ENCODE measurements at places on chromosomes 2 and 18.

DNA sequence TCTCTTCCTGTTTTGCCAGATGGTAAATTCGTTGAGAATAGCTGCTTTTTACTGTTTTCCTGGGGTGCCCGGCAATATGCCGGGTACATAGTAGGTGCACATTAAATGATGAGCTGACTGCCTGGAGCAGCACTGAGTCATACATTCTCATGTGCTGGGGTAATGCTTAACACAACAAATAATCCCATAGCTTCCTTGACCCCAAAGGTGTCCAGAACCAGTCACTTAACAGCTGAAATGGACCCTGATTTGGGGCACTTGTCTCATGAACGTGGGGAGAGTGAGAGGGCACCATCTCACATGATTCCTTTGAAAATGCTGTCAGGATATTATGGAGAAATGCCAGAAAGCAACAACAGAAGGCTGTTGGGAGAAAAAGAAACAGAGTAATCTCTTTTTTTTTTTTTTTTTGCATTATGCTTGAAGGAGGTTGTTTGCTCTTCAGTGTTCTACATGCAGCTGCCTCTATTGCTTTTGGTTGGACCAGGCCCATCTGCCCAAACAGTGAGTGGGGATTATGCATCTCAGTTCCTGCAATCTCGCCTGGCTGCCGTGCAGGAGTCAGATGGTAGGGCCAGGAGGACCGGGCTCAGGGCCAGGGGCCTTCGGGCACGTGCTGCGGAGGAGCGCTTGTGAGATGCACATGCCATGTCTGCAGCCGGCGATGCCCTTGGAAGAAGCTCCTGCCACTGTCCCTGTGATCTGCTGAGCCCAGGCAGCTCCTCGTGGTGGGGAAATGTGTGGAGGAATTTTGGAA, 162.1 kb downstream of the SH3RF3 start:
- no peak for DNase-seq

GRCh38 chr2:226227341-226227740, 572.3 kb downstream of the IRS1 start:
- no peak for DNase-seq

- DNase-seq: no peak
These were observed 142.3 kb upstream of the CDH7 start for GRCh38 chr18:65608471-65608870.

- DNase-seq: no peak
These were observed 341.5 kb upstream of the PKDCC start for GRCh38 chr2:41706286-41706685.

DNA sequence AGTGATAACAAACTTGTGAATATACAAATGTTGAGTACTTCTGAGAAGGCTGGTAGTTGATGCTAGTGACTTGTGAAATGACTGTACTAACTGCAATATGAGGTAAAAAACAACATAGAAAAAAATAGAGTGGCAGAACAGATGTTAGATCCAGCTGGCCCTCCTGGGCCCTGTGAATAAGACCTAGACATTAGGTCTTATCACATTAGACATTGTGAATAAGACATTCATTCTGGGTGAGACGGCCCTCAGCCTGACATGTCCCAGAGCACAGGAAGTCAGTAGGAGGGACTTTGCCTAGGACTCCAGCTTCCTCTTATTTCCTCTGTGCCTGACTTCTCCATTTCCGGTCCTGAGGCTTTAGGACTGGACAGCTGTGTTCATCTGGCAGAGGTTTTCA, 22.9 kb downstream of the DOK1 start:
- no peak for DNase-seq

GRCh38 chr2:3038636-3039035, 339.0 kb downstream of the EIPR1 start:
- no peak for DNase-seq

DNA sequence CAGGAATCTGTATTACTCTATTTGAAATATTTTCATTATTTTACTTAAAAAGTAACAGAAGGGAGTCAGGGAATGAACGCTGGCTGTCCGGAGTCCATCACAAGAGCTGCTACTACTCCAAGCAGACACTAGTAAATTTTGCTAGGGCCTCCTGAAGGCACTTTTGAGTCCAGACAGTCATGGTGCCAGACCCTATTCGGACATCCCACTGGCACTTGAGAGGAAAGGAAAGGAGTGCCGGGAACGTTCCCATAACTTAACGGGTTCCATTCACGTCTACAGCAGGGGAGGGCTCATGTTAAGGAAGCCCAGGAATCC, 563 bp upstream of the GMCL1 start:
- no peak for DNase-seq

- DNase-seq: no peak
These were observed 279.2 kb downstream of the ALPK2 start for GRCh38 chr18:58349650-58350049.

GRCh38 chr2:61707984-61708852, 145.6 kb downstream of the FAM161A start:
- no peak for DNase-seq

DNA sequence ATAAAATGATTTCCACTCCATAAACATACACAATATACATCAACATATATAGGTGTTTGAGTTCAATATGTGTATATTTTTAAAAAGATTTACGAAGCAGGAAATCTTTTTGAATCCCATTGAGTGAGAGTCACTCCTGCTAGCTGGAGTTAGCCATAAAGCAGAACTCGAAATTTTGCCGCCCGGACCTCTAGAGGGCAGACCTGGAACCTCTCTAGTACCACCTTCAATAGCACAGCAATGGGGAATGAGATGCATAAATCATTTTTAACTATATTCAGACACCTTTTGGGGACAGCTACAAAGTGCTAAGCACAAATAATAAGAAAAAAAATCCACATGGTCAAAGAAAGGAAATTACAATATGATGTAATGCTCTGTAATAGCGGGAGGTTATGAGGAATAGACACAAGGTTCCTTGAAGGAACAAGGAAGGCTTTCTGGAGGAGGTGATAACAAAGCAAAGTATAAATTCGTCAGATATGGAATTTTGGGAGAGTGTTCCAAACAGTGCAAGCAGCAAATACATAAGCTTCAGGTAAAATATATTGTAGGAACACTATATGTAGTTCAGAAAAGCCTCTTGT, 533.4 kb downstream of the ERBB4 start:
- DNase-seq: no peak

DNA sequence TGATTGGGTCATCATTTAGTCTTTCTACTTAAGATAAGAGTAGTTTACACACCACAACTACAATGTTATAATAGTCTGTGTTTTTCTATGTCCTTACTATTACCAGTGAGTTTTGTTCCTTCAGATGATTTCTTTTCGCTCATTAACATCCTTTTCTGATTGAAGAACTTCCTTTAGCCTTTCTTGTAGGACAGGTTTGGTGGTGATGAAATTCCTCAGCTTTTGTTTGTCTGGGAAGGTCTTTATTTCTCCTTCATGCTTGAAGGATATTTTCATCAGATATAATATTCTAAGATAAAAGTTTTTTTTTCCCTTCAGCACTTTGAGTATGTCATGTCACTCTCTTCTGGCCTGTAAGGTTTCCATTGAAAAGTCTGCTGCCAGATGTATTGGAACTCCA, 38.0 kb upstream of the SLC16A14 start:
- DNase-seq: no peak

DNA sequence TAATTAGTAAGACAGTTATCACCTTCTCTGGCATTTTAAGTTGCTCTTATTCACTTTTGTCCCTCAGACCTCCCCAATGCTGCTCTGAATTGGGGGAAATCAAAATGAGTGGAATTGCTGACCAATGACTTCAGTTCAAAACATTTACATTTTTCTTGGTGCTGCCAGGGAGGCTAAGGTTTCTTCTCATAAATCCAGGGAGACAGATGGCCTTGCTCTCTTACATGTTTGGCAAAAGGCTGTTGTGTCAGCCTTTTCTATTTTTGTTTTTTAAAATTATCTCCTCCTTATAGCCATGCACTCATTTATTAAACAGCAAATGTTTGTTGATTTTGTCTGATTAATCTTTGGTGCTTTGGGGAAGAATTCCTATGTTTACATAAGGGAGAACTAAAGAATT, 82.0 kb downstream of the GALNT13 start:
- DNase-seq: no peak

DNA sequence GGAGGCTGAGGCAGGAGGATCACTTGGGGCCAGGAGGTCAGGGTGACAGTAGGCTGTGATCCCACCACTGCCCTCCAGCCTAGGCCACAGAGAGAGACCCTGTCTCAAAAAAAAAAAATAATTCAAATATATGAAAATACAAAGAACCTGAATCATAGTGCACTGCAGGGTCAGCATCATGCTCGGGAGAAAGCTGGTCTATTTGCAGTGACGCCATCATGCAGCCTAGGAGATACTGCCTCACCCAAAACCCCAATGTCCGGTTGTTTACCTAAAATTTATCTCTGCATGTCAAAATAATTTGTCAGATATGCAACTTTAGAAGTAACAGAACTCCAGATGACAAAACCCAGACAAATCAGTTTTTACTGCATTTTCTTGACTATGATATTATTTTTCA, 61.5 kb upstream of the ALKAL2 start:
- DNase-seq: no peak

DNA sequence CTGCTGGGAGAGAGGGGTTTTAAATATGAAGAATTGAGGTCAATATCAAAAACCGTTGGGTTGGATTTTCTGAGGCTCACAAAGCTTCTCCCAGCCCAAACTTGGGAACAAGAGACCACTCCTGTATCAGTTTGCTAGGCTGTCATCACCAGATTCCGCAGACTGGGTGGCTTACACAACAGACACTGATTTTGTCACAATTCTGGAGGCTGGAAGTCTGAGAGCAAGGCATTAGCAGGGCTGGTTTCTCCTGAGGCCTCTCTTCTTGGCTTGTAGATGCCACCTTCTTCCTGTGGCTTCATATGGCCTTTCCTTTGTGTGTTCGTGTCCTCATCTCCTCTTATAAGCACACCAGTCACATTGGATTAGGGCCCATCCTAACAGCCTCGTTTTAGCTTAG, 122.9 kb upstream of the COPS8 start:
- no peak for DNase-seq

GRCh38 chr2:108244667-108245414, 5.1 kb downstream of the SULT1C3 start:
- DNase-seq: no peak

DNA sequence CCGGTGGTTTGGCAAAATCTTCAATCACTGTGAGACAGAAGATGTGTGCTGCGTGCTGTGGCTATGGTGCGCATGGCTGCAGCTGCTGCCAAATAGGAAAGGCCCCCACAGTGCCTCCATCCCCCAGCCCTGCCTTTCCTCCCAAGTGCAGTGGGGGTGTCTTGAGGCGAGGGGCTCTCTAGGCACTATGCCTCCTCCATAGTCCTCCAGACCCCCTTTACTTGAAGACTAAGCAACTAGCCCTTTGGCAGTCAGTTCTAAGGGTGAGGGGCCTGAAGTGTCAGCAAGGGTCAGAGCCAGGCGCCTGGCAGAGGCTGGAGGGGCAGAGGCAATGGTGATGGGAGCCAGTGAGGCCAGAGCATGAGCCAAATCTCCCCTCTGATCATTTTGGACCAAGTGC, 13.6 kb upstream of the TMEM185B start:
- no peak for DNase-seq

GRCh38 chr2:37629529-37629928, 41.9 kb downstream of the CDC42EP3 start:
- no peak for DNase-seq

DNA sequence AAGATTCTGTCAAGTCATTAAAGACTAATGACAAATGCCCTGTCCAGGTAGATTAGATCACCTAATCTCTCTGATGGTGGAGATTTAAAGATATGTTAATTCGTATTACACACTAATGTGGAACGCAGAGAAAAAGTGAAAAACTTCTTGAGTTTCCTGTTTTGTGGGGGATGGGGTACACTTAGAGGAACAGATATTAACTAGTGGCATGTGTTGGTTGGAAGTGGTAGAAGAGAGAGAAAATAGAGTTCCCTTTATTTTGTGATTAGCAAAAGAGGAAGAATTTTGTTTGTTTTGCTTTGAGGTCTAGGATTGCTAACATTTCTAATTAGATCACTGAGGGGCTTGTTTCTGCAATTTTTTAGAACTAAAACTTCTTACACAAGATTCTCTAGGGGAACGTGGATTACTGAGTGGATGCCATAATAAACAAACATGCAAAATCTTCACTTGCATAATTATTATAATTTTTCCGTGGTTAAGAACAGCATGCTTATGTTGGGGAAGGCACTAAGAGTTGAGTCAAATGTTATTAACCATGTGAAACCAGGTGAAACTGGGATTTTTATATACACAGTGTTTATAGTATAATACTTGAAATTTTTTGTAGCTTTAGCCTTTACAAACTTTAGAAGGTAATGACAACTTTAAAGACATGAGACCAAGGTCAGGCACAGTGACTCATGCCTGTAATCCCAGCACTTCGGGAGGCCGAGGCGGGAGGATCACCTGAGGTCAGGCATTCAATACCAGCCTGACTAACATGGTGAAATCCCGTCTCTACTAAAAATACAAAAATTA, 97.4 kb upstream of the STK17B start:
- DNase-seq: no peak

DNA sequence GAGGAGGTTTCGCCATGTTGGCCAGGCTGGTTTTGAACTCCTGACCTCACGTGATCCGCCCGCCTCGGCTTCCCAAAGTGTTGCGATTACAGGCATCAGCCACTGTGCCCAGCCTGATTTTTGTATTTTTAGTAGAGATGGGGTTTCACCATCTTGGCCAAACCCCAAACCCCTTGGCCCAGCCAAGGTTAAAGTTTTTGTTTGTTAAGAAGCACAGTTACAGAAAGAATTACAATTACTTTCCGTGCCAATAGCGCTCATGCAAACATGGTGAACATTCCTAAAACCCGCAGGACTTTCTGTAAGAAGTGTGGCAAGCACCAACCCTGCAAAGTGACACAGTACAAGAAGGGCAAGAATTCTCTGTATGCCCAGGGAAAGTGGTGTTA, 26.1 kb downstream of the ITSN2 start:
- no peak for DNase-seq

DNA sequence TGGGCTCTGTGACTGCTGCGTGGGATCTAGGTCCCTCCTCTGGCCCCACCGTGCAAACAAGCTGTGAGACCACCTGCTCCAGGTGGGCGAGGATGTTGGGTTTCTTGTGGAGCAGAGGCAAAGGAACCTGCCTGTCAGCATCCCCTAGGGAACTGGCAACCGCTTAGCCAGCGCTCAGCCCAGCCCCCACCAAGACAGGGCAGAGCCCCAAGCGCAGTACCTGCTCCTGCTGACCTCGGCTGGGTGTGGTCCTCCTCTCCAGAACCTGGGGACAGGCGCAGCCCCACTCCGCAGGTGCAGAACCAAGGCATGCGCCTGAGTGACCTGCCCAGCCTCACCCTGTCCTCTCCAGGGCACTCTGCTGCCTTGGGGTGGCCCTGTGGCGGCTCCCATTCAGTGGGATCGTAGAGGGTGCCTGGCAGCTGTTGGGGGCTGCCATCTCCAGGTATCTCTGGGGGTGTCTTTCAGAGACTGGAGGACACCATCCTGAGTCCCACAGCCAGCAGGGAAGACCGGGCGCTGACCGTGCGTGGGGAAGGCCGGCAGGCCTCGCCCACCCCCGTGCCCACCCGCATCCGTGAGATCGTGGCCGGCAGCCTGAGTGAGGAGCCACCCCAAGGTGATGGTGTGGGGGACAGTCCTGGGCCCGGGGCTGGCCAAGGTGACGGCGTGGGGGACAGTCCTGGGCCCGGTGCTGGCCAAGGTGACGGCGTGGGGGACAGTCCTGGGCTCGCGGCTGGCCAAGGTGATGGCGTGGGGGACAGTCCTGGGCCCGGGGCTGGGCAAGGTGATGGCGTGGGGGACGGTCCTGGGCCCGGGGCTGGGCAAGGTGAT, 12.3 kb downstream of the CROCC2 start:
- peak; percentile 45 for DNase-seq

Data from activated CD8-positive, alpha-beta memory T cell treated with anti-CD3 and anti-CD28 coated beads, Interleukin-2, amount 50 U/mL, for 48 hours (primary cell).